Right atrium auricular region (tissue), 2 donors: ENCODE measurements at places on chromosomes 4 and X. TPM values are rescaled to one million over a fixed set of nuclear protein-coding genes. Genes with fewer than 3 reads are reported as not detected.

Gene FGFR3
- 15.4 TPM for total RNA-seq

DNA sequence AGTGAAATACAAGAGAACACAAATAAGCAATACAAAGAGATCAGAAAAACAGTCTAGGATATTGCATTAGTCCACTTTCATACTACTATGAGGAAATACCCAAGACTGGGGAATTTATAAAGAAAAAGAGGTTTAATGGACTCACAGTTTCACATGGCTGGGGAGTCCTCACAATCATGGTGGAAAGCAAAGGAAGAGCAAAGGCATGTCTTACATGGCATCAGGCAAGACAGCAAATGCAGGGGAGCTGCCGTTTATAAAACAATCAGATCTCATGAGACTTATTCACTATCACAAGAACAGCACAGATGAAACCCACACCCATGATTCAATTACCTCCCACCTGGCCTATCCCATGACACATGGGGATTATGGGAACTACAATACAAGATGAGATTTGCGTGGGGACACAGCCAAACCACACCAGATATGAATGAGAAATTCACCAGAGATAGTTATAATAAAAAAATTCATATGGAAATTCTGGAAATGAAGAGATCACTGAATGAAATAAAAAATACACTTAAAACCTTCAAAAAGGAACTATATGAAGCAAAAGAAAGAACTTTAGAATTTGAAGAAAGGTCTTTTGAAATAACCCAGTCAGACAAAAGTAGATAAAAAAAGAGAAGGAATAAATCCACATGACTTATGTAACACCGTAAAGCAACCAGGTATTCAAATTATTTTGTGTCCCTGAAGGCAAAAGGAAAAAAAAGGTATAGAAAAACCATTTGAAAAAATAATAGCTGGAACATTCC is 16.2 kb upstream of the NAA11 start:
- no peak for DNase-seq

DNA sequence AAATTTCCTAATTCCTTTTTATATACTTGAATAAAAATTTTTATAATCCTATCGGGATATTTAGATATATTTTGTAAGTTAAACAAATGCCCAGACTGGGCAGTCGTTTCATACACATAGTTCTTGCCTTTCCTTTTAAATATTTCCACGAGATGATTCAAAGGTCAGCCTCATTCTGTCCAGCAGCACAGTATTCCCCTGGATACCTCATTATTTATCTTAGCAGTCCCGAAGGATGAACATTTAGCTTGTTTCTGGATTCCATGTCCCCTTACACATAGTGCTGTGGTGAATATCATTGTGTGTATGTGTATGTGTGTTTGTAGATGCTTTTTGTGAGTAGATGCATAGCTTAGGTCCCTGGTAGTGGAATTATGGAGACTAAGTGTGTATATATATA is 38.3 kb downstream of the RAPGEF2 start:
- no peak for DNase-seq

GRCh38 chrX:14591976-14592375 is 62.6 kb downstream of the GLRA2 start:
- no peak for DNase-seq

- DNase-seq: no peak
Observed at GRCh38 chr4:137540356-137540755, 8.1 kb upstream of the PCDH18 start.

Gene SLC9B2
- 5.7 TPM for total RNA-seq
